Cortex of kidney (tissue), 1 donor: ENCODE measurements at places on chromosomes 4 and X.

- no peak for DNase-seq
These were observed 5.7 kb downstream of the ACOT9 start for GRCh38 chrX:23737413-23737812.

GRCh38 chrX:66677430-66677829 is 38.6 kb upstream of the EDA2R start:
- DNase-seq = no peak

DNA sequence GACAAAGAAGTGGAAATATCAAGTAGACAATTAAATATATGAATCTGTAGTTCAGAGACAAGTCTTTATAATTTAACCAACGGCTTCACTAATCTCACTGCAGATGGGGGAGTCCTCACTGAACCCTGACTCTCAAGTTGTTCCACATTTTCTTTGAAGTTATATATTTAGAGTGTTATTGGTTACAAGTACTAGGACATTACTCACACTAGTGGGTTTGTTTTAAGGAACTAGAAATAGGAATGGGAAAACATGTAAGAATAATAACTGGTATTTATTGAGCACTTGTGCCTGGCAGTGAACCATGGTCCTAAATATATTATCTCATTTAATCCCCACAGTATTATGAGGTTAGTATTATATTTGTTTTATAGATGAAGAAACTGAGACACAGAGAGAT is 22.0 kb downstream of the MND1 start:
- no peak for DNase-seq

DNA sequence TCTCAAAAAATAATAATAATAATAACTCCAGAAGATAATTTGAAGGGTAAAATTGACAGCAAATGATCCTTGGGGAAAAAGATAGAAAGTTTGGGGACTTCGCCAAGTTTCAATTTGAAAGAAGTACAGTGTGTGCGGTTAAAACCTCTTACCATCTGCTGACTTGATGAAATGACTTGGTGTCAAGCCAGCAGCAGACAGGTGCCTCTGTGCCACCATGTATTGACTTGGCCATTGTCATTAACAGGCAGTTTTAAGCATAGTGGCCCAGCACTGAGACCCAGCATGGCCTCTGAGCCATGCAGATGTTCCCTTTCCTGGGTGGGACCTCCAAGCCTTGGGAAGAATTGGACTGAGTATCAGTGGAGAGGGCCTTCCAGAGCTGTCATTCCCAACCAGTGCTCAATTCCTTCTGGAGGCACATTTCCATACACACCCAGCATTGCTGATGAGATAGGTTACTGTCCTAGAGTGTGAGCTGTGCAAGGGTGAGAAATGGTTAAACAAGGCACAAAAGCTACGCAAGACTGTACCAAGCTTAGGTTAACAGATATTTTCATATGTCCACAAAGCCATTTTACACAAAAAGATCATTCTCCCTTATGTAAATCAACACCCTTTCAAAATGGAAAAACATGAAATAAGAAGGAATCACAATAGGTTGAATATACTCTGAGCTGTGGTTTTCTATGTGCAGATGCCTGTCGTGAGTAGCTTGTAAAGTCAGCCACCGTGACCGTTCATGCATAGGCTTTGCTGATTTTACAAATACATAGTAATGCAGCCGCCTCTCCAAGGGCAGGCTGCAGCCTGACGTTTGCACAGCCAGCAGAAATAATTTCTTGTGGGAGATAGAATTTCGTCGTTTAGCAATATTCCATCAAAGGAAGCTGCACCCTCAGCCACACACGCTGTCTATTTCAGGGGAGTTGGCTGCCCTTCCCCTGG is 59.4 kb upstream of the FBXW7 start:
- no peak for DNase-seq

- DNase-seq = no peak
These were observed 285.4 kb upstream of the ARSJ start for GRCh38 chr4:114264877-114265291.

DNA sequence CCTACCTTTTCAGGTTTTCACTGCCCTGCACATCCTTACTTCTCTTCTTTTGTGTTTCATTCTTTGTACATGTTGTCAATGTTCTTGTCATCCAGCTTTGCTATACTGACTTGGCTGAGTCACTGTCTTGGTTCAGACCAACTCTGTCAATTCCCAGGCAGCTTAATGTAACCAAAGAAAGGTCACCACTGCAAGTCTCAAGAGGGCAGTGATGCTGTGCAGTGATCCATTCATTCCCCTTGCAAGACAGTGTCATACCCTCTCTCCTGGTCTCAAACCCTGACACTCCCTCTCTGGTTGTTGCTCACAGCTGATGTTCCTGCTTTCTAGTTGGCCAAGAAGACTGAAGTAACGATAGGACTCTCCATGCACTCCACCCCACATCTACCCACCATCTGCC is 17.5 kb downstream of the RAB39B start:
- DNase-seq = no peak

- DNase-seq = no peak
These were observed 58.9 kb downstream of the TLR10 start for GRCh38 chr4:38723726-38724474.

- no peak for DNase-seq
These were observed 16.6 kb downstream of the TRIML2 start for GRCh38 chr4:188092824-188093223.
